NT2/D1 (cell line): ENCODE measurements at places on chromosomes 3 and 15.

- DNase-seq, result no peak
These were observed 78.0 kb downstream of the BBX start for GRCh38 chr3:107600780-107601179.

DNA sequence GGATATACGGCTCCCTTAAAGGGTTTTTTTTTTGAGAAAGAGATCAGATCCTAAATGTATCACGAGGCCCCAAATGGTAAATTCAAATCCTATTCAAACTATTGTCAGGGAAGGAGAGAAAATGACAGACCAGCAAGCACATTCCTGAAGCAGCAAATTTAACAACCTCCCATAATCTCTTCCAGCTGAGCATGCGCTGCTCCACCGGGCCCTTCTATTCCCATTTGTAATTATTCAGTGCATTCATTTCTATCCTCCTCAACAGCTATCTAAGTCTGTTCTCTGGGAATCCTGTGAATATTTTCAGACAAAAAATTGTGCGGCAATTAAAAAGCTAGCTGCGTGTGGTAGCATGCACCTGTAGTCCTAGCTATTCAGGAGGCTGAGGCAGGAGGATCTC lies 43.2 kb downstream of the MAGI1 start:
- DNase-seq, result no peak

- DNase-seq, result no peak
These were observed 890.6 kb upstream of the NR2F2 start for GRCh38 chr15:95439922-95440376.

GRCh38 chr15:100999369-100999768 lies 80.2 kb downstream of the LRRK1 start:
- DNase-seq, result no peak

DNA sequence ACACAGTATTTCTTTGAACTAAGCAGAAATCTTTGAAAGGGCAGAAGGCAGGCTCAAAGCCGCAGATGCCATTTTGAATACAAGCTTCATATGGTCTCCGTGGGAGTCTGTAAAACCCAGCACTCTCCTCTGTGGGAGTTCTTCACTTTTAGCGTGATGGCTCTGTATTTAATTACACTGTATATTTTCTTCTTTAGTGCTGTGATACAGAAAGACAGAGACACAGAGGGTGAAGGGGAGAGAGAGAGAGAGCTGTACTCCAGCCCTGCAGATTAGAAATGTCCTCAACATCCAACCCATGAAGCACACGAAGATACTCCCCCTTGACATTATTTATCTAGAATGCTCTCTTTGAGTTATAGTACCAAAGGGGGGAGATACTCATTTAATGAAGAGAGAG lies 752.6 kb upstream of the NR2F2 start:
- no peak for DNase-seq

DNA sequence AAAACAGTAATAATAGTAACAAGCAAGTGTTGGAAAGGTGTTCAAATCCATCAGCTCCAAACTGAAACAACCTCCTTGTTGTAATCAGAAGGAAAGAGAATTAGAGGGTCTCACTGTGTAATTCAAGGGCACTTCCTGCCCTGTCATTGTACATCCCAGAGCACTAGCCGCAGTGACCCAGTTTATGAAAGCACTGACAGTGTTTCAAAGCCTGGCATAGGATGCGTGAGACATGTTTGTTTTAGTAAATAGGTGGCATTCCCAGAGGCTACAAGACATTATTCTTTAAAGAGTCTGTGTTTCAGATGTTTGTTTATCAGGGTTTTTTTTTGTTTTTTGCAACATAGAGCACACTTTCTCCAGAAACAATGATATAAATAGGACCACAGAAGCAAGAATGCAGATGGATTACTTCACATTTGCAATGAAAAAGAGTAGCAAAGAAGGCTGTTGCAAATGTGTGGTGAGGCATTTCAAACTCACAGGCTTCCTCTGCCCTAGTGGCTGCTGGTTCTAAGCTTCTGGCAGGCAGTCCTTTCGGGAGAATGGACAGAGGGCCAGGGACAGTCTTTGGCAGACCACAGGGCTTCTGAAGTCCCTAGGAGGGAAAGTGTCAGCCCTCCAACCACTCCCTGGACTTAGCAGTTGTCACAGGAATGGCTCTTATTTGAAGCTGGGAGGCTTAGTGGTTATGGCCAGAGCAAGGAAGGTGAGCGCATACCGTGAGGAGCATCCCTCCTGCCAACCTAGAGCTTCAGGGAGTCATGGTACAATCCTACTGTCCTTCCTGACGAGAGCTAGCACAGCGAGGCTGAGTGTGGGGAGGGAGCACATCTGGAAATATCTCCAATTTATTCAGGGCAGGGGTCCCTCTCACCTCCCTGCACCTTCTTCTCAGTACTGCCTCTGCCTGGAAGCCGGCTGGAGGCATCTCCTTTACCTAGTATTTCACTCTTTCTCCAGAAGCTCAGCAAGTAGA lies 31.4 kb upstream of the TIPARP start:
- DNase-seq, result no peak

GRCh38 chr15:47383102-47383501 lies 334.2 kb upstream of the SEMA6D start:
- no peak for DNase-seq

GRCh38 chr15:93862791-93863190 lies 368.6 kb upstream of the MCTP2 start:
- no peak for DNase-seq

DNA sequence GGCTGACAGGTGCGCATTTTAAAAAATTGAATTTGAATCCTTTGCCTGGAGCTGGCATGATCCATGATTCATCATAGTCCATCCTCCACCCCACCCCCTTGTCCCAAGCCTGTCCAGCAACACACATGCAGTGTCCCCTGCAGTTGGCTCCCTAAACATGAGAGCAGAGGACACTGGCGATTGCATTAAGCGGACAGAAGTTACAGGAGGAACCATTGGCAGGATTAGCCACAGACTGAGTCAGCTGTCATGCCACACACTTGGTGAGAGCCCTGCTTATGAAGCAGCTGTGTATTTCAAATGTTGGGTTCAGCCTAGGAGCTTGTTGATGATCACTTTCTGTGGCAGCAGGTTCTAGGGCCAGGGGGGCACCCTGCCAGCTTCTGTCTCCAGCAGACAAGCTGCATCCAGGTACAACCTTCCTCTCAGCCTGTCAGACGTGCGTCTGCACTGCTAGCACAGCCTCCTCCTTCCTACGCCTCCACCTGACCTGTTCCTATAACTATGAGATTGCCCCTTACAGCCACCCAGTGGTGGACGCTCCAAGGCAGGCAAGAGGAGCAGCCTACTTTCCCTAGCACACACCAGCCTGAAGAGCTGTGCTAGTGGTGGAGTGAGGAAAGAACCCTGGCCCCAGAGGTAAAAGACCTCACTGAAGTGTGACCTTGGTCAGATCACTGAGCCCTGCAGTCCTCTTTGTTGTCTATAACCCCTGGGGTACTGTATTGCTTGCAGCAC lies 121.9 kb downstream of the SLCO3A1 start:
- no peak for DNase-seq

DNA sequence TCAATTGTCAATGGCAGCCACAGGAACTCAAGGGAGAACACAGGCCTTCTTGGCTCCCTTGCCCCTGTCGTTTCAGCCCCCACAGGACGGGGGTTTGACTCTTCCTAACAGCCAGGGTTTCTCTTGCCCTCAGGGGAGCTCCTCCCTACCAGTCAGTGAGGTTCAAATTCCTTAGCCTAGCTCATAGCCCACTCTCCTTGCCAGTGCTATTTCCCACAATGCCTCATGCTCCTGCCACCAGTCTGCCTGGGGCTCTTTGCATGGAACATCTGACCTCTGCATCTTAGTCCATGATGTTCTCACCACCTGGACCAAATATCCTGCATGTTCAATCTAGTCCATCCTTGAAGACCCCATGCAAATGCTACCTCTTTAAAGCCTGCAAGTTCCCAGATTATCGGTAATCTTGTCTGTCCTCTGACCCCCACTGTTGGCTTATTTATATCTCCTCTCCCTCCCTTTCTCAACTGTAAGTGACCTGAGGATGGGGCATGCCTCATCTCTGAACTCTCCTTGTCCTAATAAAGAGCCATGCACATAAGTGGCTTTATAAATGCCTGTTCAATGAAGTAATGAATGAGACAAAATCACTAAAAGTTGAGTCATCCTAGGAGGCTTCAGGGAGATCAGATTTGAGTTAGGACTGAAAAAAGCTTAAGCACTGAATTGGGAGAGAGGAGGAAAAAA lies 78.0 kb downstream of the MYO1E start:
- DNase-seq, result no peak

DNA sequence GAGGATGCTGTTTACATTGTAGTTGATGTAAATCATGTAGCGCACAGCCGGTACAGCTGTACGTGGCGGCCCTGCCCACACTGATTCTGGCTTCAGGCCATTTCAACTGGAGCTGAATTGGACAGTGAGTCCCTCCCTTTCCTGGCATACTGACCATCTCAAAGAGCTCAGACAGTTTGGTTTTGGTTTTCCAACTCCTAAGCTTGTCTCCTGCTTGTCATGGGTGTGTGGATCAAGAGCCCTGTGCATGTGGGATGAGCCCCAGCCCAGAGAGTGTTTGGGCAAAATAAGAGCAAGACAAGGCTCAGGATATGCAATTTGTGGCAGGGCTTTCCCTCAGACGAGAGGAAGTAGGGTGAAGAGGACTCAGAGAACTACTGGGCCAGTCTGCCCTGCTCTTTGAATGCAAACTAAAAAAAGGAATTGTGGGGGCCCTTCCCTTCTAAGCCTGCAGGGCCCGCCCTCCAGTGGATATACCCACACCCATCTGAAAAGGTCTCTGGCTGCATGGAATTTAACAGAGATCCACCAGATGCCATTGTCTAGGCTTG lies 13.3 kb downstream of the ITGA11 start:
- no peak for DNase-seq

GRCh38 chr3:162597226-162597625 lies 1100.6 kb downstream of the OTOL1 start:
- DNase-seq, result no peak

DNA sequence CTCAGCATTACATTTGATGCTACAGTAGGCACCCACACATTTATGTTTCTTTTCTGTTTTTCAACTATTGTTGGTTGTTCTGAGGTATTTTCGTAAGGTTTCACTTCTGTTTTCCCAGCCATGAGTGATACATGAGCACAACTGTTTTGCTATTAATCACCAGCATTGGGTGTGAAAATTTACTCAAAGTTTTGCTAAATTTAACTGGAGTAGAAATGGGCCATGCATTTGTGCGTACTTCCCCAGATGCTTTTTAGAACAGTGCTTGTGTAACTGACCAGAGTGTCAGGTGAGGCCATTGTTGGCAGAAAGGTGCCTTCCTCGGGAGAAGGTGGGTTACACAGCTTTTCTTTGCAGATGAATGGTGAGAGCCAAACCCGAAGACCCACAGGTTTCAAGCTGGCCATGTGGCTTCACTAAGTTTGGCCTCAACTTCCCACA lies 70.4 kb downstream of the ST6GAL1 start:
- DNase-seq, result no peak

- DNase-seq, result no peak
These were observed 1.4 kb upstream of the DIS3L start for GRCh38 chr15:66291816-66292570.

GRCh38 chr3:170321321-170322034 lies 36.0 kb upstream of the SKIL start:
- no peak for DNase-seq

- no peak for DNase-seq
These were observed 137.7 kb downstream of the MEX3B start for GRCh38 chr15:81908111-81908510.

DNA sequence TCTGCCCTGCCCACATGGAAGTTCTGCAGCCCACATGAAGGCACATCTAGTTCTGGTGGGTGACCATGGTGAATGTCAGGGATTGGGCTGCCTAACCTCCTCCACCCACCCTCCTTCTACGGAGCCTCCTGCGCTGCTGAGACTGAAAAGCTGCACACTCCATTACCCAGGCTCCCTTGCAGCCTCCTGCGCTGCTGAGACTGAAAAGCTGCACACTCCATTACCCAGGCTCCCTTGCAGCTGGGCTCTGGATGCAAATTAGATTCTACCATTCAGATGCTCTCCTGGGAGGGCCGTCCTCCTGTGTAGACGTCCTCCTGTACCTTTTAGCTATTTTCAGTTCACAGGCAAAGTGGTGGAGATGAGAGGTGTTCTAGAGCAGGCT lies 32.1 kb downstream of the POMGNT2 start:
- DNase-seq, result no peak

- DNase-seq, result no peak
These were observed 15.8 kb upstream of the TMEM212 start for GRCh38 chr3:171827385-171827784.

- no peak for DNase-seq
These were observed 23.2 kb downstream of the GPR176 start for GRCh38 chr15:39896846-39897245.

DNA sequence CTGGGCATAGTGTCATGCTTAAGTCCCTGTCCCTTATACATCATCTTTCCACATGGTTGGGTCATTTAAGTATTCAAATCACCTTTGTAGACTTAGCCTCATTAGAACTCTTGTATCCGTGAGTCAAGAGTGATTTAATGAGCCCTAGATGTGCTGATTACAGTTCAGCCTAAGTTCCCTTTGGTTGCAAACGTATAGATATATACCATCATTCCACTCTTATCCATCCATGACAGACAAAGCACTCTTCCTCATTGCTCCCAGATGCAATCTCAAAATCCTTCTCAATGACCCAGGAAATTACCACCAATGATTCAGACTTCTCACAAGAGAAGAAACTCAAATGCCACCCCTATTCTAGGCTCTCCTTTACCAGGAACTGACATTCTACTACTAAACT lies 50.2 kb upstream of the C3orf49 start:
- no peak for DNase-seq

DNA sequence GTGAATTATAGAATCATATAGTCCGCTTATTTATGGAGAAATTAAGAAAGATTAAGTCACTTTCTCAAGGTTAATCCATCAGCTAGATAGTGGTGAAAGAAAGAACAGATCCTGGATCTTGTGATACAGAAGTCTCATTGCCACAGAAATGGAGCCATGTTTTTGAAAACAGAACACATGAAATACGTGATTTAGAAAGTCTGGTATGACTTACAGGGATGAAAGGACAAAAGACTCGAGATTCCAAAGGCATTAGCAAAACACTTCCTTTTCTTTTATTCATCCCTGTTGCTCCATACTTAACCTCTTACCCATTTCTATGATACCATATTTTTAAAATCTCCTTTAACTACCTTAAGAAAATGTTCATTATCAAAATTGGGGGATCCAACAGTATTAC lies 40.0 kb upstream of the TEX9 start:
- DNase-seq, result no peak

GRCh38 chr3:41768363-41768762 lies 193.5 kb downstream of the ULK4 start:
- DNase-seq, result no peak

GRCh38 chr3:183478501-183478900 lies 50.1 kb upstream of the MCF2L2 start:
- DNase-seq, result no peak
